Breast epithelium (tissue), 4 donors: ENCODE measurements at places on chromosomes 2 and 18. TPM values are rescaled to one million over a fixed set of nuclear protein-coding genes. Genes with fewer than 3 reads are reported as not detected.

Gene EML6
- 5.9 TPM for total RNA-seq

DNA sequence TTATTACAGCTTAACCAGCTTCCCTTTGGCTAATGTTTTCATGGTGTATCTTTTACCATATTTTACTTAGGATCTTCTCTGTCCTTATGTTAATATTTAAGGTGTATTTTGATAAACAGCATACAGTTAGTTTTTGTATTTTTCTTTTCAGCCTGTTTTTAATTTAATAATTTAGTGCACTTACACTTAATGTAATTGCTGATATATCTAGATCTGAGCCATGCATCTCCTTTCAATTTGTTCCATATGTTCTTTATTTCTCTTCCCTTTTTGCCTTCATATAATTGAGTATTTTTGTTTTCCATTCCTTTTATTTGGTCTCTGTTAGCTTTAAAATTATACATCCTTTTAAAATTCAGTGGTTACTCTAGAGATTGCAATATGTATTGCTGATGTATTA is 78.8 kb downstream of the SMC6 start:
- DNase-seq = no peak

- peak; percentile 53 for DNase-seq
Measured at GRCh38 chr18:811892-812375, at the start of gene YES1. YES1 (minus strand) TSS chr18:812242; CDS start chr18:756827, 55,415 bp downstream.

DNA sequence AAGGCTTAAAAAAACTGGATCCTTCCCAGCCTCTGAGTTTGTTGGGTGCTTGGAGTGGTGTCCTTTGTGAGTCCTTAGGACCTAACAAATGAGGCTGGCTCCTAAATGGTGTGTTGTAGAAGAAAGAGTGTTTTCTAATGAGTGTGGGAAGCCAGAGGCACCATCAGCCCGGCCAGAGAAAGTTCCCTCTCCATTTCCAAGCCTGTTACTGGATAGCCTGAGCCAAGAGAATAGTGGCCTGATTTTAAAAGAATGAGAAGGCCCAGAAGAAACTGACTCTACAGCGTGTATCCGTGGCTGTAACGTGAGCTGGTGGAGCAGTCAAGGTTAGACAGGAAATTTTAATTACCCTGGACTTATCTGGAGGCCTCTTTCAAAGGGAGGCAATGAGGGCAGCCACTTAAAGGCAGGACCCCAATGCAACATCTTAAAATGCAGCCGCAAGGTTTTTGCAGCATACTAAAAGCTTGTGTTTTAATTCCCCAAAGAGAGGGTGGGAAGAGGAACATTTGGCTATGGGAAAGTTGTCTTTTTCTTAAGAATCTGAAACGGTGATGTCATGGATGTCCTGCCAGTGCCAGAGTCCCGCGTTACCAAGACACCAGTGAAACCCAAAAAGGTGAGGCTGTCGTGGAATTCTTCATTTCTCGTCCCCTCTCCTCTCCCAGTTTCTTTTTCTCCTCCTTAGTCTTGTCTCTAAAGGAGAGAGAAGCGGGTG is 4.6 kb downstream of the EFHD1 start:
- no peak for DNase-seq

GRCh38 chr2:138476186-138476585 is 25.4 kb upstream of the SPOPL start:
- DNase-seq = no peak

Gene DPP4
- total RNA-seq = 7.5 TPM

- no peak for DNase-seq
Measured at GRCh38 chr2:222322236-222322635, 23.4 kb upstream of the PAX3 start.

Gene SERPINE2
- 44.6 TPM for total RNA-seq

DNA sequence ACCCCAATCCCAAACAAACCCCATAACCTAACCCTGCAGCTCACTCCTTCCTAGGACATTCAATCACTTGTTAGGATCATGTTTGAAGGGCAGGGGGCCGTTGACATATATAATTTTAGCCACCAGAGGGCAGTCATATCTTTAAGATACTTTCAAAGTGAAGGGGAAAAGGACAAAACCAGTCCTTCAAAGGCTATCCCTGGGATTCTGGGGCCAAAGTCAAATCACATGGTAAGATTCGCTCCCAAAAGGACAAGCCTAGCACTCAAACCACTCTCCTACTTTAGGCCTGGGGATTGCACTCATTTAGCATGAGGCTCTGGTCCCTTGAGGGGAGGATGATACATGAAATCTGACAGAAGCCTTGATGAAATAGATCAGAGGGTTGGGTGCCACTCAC is 44.6 kb downstream of the HAUS1 start:
- DNase-seq = no peak

- DNase-seq = no peak
Measured at GRCh38 chr2:208062113-208062512, 36.8 kb upstream of the PLEKHM3 start.

- DNase-seq = no peak
Measured at GRCh38 chr2:211901226-211901846, 637.3 kb downstream of the ERBB4 start.

DNA sequence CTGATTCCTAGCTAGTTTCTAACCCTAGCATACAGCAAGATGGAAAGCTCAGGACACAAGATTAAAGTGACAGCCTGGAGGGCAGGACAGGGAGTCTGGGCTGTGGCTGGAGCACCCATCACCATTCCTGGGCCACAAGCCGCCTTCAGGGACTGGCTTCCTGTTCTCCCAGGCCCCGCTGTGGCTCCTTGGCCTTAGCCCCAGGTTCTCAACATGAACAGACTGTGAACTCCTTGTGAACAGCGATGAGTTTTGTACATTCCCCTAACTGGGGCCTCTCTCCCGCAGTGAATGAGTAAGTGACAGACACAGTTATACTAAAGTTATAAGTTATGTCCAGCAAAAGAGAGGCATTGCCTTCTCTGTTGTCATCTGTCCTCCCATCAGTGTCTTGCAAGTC is 35.9 kb upstream of the SLC14A1 start:
- no peak for DNase-seq

DNA sequence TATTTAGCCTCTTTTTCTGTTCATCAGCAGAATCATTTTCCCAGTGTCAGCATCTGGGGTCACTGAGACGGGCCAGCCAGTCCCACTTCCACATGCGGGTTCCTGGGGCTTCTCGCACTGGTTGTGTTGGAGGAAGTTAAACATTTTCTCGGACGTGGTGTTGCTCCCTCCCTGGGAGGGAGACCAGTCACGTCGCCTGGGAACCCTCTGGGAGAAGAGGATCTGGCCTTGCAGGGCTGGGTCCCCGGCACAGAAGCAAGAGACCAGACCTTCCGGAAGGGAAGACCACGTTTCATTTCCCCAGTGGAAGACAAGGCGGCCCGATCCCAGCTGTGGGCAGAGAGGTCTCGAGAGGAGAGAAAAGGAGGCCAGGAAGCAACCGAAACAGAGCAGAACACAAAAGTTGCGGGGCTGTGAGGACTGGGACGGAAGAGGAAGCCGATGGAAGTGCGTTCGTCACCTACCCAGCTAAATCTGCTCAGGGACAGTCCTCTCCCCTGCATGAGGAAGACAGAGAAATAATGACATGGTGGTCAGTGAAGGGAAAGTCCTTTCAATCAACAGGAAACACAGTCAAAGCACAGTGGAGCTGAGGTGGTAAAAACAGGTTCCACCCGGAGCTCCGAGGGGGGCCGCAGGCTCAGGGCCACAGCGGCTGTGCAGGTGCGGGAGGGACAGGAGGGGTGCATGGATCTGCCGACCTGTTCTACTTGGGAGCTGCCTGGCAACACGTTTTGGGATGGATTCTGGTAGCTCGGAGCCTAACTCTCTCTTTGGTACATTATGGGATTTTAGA is 144.4 kb downstream of the MBP start:
- no peak for DNase-seq

Gene HDHD2
- 18.7 TPM for total RNA-seq

Gene FEV
- not detected for total RNA-seq
